Putamen (tissue), 1 donor: ENCODE measurements at places on chromosomes 13 and 19.
A peak's percentile ranks its signal among the peaks of the same experiment; 100 is the strongest.

DNA sequence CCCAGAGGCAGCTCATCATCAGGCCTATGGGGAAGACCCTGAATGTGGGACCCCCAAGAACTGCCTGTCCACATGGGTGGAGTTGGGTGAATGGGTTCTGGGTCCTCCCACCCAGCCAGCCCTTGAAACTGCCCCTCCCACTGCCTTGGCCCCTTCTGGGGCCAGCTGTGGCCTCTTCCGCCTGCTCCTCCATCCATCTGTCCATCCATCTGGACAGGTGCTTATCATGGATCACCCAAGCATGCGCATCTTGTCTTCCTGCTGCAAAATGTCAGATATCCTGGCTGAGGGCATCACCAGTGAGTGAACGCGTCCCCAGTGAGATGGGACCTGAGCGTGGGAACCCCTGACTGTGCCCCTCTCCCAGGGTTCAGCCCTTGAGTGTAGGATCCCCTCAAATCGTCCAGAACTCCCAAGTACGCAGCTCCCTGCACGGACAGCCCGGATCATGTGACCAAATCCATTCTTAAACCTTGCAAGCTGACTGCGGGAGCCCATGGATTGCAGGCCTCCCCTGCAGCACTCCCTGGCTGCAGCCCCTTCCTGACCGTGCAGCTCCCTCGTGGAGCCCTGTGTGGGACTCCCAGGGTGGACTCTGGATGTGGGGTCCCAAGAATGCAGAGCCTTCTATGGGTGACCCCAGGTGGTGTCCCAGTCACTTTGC lies 2.0 kb downstream of the STXBP2 start:
- DNase-seq: no peak

DNA sequence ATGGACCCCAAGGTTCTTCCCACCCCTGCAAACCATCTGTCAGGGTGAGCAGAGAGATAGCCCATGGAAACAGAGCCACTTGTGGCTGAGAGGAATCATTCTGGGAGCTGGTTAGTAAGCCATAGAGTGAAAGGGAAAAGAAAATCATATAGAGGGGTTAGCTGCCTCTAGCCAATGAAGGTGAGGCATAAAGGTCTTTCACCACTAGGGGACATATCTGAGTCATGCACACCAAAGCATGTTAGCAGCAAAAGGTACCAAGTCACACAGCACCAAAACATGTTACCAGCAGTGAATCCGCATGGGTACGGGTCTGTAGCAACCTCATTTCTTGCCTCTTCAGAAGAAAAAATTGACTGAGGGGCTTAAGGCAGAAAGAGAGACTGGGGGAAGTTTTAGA lies 76.7 kb upstream of the ZNF43 start:
- no peak for DNase-seq

- peak; percentile 81 for DNase-seq
These were observed 62.0 kb downstream of the GPR12 start for GRCh38 chr13:26698392-26699196.

DNA sequence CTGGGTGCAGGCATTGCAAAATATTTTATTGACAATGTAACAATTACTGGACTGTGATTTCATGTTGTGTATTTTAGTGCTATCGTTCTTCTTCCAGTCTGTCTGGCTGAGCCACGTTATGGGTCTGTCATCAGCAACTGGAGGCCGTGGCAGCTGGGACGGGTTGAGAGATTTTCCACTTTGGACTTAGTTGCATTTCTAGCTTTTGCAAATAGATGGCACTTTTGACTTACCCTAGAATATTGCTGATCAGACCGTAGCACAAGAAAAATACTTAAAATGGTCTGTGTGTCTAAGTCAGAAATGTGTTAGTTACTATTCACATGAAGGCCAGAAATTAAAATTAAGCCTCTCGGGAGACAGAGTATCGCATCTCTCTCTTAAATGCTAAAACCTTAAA lies 211.1 kb downstream of the TEX29 start:
- peak; percentile 65 for DNase-seq

DNA sequence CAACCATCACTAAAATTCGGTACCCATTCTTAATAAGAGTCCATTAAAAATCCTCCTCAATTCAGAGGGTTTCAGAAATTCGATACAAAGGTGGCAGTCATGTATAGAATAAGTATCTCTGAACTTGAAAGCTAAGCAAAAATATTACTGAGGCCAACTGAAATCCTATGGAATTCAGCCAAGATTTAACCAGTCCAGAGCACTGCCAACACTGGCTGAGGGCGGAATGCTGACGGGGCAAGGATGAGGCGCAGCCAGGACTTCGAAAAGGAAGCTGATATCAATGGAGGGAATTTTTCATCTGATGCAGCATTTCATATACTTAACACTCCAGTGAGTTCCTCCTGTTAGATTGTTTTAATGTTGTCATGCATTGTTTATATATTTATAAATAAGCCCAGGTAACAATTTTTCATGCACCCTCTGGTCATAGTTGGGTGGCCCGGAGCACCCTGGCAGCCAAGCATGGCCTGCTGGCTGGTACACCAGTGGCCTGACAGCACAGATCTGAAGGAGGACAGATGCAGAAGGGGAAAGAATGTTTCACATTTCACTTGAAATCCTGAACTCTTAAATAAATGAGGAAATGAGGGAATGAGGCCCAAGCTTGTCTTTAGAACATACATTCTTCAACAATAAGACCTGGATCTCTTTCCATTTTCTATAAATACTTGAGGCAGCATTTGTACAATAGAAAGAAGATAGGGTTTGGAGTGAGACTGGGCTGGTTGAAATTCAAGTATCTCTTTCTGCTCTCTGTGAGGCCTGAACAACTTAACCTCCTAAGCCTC lies 41.5 kb downstream of the WDFY2 start:
- DNase-seq: no peak

GRCh38 chr19:31545777-31546176 lies 196.5 kb upstream of the TSHZ3 start:
- no peak for DNase-seq

DNA sequence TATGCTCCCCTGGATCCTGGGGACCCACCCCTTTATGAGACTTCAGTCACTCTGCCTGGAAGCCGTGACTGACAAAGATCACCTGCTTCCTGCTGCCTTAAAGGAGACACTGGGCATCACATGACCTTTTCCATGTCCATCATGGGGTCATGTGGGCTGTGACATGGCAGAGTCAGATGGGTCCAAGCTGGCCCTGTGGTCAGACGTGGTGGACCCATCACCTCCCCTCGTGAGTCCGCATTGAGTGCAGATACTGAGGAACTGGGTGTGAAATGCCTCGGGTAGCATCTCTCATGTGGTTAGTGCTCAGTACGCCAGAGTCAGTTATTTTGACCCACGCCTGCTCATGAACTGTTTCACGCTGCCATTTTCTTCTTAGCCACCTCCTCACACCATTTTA lies 27.1 kb downstream of the NKPD1 start:
- no peak for DNase-seq

DNA sequence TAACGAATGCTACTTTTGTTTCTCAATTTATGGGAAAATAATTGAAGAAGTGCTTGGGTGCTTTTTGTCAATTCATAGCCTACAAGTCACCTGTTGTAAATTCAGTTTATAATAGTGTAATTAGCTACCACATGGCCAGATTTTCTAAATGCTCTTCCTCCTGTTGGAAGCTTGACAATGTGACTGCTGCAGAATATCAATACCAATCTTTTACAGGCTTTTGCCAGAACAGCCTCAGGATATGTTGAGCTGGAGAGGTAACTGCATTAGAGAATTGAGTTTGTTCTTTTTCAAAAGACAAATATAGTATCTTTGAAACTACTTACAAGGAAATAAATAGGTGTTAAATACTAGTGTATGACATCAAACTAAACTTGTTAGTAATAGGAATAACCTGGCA lies 277.8 kb downstream of the POU4F1 start:
- DNase-seq: no peak

- peak; percentile 72 for DNase-seq
These were observed 29.1 kb upstream of the POP4 start for GRCh38 chr19:29576761-29577648.

GRCh38 chr13:66162470-66162869 lies 1067.7 kb downstream of the PCDH9 start:
- no peak for DNase-seq

DNA sequence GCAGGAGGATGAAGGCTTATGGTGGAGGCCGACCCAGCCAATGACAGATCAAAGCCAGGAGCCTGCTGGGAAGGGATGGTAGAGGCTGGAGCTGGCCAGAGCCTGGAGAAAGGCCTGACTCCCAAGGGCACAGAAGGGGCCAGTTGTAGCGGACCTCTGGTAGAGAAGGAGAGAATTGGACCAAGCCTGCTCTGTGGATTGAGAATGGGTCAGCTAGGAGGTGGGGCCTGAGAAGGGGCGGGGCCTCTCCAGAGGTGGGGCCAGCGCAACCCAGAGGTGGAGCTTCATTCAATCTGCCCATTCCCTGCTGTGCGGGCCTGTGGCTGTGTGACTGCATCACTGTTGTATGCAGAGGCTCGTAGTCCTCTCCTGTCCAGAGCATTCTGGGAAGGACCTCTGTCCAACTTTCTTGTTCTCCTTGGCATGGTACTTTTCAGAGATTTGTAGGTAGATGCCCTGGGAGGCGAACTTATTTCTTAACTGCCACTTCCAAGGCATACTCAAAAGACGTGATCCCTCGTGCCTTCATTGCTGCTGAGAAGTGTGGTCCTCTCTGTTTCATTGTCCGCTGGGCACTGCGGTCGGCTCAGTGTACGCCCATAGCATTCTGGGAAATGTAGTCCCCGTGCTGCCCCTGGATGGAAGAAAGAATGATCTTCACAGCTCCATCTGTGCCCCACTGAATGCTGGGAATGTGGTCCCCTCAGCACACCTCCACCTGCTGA lies 6.7 kb downstream of the GRIN2D start:
- DNase-seq: no peak

DNA sequence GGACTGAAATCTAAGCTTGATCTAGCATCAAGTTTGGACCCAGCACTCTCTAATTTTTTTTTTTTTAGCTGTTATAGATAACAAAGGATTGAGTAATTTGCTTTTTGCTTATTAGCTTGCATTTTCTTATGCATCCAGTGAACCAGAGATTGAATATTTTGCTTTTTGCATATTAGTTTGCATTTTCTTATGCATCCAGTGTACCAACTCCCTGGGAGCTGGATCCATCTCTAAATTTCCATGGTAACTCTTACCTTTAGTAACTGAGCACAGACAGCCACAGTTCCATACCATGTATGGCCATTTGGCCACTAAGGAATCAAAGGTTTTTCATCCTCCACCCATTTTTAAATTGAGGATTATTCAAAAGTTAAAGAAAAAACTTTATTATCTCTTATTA lies 8.7 kb upstream of the ZNF548 start:
- DNase-seq: no peak

DNA sequence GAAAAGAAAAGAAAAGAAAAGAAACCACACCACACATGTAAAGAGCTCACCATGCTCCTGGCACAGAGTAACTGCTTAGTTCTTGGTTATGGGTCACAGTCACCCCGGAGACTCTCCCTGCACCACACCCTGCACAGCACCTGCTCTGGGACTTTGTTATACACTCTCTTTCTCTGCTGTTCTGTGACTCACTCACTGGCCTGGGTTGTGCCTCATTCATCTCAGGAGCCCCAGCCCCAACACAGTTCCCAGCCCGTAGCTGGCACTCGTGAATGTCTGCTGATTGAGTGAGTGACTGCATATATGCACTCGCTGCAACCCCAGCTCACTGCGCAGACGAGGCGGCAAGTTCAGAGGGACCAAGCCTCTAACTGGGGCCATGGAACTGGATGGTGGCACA lies 22.9 kb upstream of the ZNF507 start:
- no peak for DNase-seq

DNA sequence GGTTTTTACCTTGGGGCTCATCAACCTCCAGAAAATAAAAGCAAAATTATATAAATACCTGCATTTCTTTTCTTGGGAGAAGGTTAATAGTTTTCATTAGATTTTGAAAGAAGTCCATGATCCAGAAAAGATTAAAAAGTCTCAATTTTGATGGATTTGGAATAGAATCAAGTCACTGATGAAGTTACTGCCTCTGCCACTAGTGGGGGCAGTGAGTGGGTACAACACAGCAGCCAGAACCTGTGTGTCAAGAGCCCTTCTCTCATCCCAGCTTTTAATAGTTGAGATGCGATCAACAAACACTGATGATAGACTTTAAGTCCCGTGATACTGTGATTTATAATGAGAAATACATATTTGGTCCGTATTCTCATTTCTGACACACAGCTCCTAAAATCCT lies 686.7 kb downstream of the DIAPH3 start:
- no peak for DNase-seq
